ENCODE measurements at places on chromosomes 5 and 9.

- no peaks in the 10 kb centered on the region for H3K36me3 ChIP-seq
- H3K4me1 ChIP-seq: peaks cover 46% of the 10 kb centered on the region
- H3K27ac ChIP-seq: no peak overlapping the region
- H3K4me3 ChIP-seq: no peak overlapping the region
Observed at GRCh38 chr9:91164724-91165520, 196.8 kb downstream of the AUH start.

DNA sequence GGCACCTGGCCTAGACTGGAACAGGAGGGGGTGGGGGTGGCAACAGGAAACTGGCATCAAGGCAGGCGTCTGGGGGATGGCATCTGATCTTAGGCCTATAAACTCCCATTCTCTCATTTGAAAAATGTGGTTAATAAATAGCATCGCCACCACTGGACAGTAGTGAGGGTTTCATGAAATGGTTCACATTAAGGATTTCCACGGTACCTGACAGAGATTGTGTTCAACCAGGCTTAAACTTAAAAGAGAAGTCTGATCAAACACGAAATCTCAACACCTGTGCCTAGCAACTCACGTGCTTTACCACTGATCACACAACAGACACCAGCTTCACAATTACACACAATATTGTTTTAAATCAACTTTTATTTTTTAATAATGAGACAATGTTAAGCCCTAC lies 3.0 kb downstream of the DENND1A start:
- H3K36me3 ChIP-seq: no peaks in the 10 kb centered on the region
- no peak for DNase-seq
- no peak overlapping the region for H3K4me3 ChIP-seq
- H3K27me3 ChIP-seq: no peaks in the 10 kb centered on the region
- no peak overlapping the region for H3K27ac ChIP-seq

GRCh38 chr9:504921-505740 lies 290.5 kb downstream of the DOCK8 start:
- no peak overlapping the region for H3K27ac ChIP-seq
- H3K36me3 ChIP-seq: no peaks in the 10 kb centered on the region
- no peaks in the 10 kb centered on the region for H3K27me3 ChIP-seq
- peaks cover 22% of the 10 kb centered on the region for H3K4me1 ChIP-seq
- peak overlapping the region; percentile 47 for H3K4me3 ChIP-seq
- DNase-seq: peak; percentile 4

DNA sequence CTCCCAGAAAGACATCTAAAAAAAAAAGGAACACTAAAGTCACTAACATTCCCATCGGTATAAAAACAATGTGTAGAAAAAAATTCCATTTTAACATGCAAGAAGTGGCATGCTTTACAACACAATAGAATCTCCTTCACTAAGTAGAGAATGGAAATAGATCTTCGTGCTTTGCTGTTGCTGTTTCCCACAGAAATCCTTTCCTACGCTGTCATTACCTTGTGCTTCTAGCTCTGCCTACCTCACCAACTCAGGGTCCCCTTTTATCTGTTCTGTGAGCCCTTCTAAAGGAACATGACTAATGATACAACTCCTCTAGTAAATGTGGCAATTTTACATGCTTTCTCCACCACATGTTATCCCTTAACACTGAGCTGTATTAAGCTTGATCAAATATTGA lies 202.9 kb downstream of the MCTP1 start:
- H3K4me3 ChIP-seq: no peak overlapping the region
- H3K27me3 ChIP-seq: no peaks in the 10 kb centered on the region
- no peaks in the 10 kb centered on the region for H3K36me3 ChIP-seq
- no peaks in the 10 kb centered on the region for H3K4me1 ChIP-seq

DNA sequence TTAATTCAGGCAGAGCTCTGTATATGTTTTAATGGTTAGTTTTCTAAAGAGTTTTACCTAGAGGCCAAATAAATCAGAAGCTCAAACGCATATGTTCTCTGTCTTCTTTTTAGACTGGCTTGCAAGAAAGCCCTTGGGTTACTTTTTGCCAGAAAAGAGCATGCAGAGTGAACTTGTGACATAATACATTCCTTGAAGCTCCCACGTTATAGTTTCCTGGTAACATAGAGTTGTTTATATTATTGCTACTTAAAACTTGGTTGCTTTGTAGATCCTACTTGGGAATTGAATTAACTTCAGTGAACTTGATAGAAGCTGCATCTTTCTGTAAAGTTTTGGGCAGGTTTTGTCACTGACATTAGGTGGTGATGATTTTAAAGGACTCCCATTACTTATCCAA lies 102.9 kb downstream of the C9orf152 start:
- H3K4me1 ChIP-seq: no peaks in the 10 kb centered on the region
- H3K27ac ChIP-seq: no peak overlapping the region
- H3K36me3 ChIP-seq: no peaks in the 10 kb centered on the region
- no peaks in the 10 kb centered on the region for H3K27me3 ChIP-seq
